ENCODE measurements at places on chromosomes 3 and 15. TPM values are rescaled to one million over a fixed set of nuclear protein-coding genes. Genes with fewer than 3 reads are reported as not detected.

SYNPR gene
- 3.0 TPM for total RNA-seq

HTD2 gene
- total RNA-seq, result 10.0 TPM

APOD gene
- total RNA-seq, result 8.8 TPM

GOLGA8H gene
- total RNA-seq, result 1.1 TPM

MCF2L2 gene
- 9.1 TPM for total RNA-seq

SIAH2 gene
- total RNA-seq, result 22.5 TPM

SH2D7 gene
- total RNA-seq, result 0.93 TPM

SLCO3A1 gene
- total RNA-seq, result 19.6 TPM
